ENCODE measurements at places on chromosomes 4 and X. TPM values are rescaled to one million over a fixed set of nuclear protein-coding genes. Genes with fewer than 3 reads are reported as not detected.

Gene WDR17
- 1.5 TPM for total RNA-seq

Gene GABRQ
- total RNA-seq = not detected

Gene TRIM61
- 2.6 TPM for total RNA-seq

Gene RHOXF2B
- total RNA-seq = not detected

Gene ZFX
- total RNA-seq = 75.1 TPM

Gene ARSJ
- total RNA-seq = 0.11 TPM

Gene TRAM1L1
- not detected for total RNA-seq

Gene SHROOM4
- total RNA-seq = not detected

DNA sequence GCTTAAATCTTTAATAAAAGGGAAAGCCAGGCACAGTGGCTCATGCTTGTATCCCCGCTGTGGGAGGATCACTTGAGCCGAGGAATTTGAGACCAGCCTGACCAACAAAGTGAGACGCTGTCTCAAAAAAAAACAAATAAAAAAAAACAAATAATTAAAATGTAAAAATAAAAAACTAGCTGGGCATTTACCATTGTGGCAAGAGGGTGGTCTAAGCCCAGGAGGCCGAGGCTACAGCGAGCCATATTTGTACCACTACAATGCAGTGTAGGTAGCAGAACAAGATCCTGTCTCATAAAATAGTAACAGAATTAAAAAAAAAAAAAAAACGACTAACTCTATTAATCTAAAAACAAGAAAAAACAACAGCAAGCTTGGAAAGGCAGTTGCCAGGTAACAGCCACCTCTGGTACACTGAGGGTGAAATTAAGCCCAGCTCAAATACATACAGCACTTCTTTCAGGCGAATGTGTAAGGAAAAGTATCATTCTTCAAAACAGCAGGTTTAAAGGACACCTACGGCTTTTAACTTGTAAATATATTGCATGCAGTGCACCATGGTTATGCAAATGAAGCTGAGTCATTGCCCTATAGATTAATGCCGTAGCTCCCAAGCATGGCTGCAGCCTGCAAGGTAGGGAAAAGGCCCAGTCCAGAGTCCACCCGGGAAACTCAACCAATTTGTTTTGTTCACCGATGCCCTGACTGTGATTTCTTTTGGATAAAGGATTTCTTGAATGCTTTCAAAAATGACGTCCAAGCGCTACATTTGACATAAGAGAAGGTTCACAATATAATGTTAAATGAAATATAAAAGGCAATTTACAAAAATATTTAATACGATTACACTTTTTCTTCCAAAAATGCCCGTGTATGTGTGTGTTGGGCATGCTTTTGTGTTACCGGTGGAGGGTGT is 14.5 kb upstream of the TXLNG start:
- H3K36me3 ChIP-seq = no peaks in the 10 kb centered on the region
- H3K4me1 ChIP-seq = no peaks in the 10 kb centered on the region
- H3K27ac ChIP-seq = no peak overlapping the region
- H3K4me3 ChIP-seq = no peak overlapping the region

- no peak overlapping the region for H3K27ac ChIP-seq
- DNase-seq = no peak
- no peaks in the 10 kb centered on the region for H3K27me3 ChIP-seq
- no peaks in the 10 kb centered on the region for H3K4me1 ChIP-seq
- peaks cover 27% of the 10 kb centered on the region for H3K36me3 ChIP-seq
Measured at GRCh38 chr4:13455411-13455810, 28.7 kb downstream of the RAB28 start.

DNA sequence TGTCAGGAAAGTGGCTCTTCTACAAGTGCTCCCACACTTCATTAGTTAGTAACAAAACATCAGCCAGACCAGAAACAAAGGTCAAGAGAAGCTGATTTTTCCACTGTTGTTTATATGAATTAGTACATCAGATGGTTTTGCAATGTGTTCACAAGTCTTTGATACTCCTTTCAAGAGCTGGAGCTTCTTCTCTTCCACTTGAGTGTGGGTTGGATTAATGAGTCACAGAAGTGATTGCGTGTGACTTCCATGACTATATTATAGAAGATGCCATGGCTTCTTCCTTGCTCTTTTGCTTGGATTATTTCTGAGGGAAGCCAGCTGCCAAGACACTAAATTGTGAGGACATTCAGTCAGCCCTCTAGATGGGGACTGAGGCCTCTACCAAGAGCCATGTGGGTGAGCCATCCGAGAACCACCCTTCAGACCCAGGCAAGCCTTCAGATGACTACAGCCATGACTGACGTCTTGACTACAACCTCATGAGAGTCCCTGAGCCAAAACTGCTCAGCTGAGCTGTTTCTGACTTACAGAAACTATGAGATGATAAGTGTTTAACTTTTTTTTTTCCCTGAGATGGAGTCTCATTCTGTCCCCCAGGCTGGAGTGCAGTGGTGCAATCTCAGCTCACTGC is 18.1 kb downstream of the SOWAHB start:
- no peak overlapping the region for H3K27ac ChIP-seq
- no peak for DNase-seq
- H3K36me3 ChIP-seq = no peaks in the 10 kb centered on the region
- peaks cover 18% of the 10 kb centered on the region for H3K27me3 ChIP-seq
- no peaks in the 10 kb centered on the region for H3K4me1 ChIP-seq

- H3K27ac ChIP-seq = no peak overlapping the region
- H3K36me3 ChIP-seq = no peaks in the 10 kb centered on the region
- H3K4me3 ChIP-seq = no peak overlapping the region
- no peaks in the 10 kb centered on the region for H3K27me3 ChIP-seq
- DNase-seq = no peak
Measured at GRCh38 chr4:141425124-141425523, 204.4 kb downstream of the ZNF330 start.

DNA sequence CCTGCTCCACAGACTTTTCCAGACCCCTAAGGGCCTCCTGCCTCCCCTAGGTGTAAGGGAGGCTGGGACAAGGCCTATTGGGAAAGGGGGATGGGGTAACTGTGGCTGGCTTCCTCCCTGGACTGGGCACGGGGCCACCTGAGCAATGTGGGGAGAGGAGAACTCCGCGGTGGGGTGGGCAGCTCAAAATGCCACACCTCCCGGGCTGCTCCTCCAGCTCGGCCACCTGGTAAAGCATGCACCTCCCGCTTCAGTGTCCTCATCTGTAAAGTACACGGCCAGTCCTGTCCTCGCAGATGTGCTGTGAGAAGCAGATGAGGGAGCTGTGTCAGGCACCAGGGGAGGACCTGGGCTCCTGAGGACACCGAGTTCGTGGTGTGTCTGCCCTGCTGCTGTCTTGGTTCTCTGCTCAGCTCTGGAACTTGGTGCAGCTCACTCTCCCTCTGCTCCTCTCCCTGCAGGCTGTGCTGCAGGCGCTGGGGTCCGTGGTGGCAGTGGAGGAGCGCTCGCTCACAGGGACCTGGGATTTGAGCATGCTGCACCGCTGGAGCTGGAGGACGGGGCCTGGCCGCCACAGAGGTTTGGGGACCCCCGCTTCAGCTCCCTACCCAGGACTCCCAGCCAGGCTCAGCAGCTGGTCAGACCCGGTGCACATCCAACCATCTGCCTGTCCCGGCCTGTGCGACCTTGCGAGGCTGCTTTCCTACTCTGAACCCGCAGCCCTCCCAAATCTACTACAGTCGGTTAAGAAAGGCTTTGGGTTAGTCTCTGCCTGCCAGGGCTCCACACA is 20.8 kb upstream of the MRFAP1 start:
- no peaks in the 10 kb centered on the region for H3K27me3 ChIP-seq
- H3K4me3 ChIP-seq = no peak overlapping the region
- H3K36me3 ChIP-seq = peaks cover 41% of the 10 kb centered on the region
- H3K4me1 ChIP-seq = no peaks in the 10 kb centered on the region
- H3K27ac ChIP-seq = no peak overlapping the region

DNA sequence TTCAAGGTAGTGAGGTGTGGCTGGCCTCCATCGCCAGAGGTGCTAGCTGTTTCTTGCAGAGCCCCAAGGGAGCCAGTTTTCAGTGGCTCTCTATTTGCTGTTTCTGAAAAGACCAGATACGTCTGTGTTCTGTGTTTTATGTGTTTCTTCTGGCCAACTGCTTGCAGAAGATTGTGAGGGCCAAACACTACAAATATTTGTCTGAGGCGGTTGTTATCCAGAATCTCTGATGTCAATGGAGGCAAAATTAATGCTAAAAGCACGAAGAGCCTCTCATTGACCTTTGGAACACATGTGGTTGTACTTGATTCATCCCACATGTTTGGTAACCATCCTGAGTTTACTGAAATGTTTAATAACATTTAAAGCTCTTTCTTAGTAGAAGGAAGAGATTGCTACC is 113.9 kb downstream of the CT47B1 start:
- DNase-seq = no peak
- no peaks in the 10 kb centered on the region for H3K27me3 ChIP-seq
- H3K4me1 ChIP-seq = peaks cover 15% of the 10 kb centered on the region
- no peak overlapping the region for H3K27ac ChIP-seq
- no peaks in the 10 kb centered on the region for H3K36me3 ChIP-seq
- no peak overlapping the region for H3K4me3 ChIP-seq

DNA sequence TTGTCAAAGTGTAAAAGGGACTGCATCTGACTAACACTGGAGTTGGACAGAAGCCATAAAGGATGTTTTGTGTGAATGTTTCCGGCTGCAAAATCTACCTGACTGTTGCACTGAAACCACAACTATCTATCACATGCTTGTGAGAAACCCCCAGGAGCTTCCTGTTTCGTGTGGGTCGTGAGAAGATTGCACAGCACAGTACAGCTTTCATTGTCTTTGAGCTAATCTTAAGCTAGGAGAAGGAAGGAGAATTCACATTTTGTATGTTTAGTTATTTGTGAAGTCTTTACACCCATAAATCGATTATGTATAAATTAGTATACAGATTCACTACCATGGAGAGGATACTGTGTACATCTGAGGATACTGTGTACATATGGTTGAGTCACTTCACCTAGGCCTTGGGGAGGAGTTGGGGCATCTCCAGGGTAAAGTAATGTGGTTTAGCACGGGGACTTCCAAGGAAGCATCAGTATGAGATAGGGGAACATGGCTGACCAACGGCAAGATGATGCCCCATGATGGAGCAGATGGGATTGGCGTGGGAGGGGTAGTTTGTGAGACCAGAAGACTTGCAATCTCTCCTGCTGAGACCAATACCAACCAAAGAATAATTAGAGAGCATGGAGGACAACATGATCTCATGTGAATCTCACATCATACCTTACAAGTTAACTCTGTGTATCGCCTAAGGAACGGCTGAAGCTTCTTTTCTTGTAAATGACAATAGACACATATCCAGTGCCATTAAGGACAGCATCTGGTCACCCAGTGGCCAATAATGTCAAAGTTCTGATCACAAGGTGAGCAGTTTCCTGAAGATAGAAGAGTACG is 43.1 kb upstream of the FAM9C start:
- H3K27me3 ChIP-seq = no peaks in the 10 kb centered on the region
- H3K27ac ChIP-seq = peak overlapping the region; percentile 97
- peaks cover 2% of the 10 kb centered on the region for H3K36me3 ChIP-seq
- peaks cover 83% of the 10 kb centered on the region for H3K4me1 ChIP-seq

GRCh38 chr4:182325397-182325796 is 82.2 kb downstream of the TENM3 start:
- no peaks in the 10 kb centered on the region for H3K4me1 ChIP-seq
- no peak overlapping the region for H3K27ac ChIP-seq
- no peak for DNase-seq
- no peak overlapping the region for H3K4me3 ChIP-seq
- H3K36me3 ChIP-seq = peaks cover 2% of the 10 kb centered on the region
- peaks cover 2% of the 10 kb centered on the region for H3K27me3 ChIP-seq

DNA sequence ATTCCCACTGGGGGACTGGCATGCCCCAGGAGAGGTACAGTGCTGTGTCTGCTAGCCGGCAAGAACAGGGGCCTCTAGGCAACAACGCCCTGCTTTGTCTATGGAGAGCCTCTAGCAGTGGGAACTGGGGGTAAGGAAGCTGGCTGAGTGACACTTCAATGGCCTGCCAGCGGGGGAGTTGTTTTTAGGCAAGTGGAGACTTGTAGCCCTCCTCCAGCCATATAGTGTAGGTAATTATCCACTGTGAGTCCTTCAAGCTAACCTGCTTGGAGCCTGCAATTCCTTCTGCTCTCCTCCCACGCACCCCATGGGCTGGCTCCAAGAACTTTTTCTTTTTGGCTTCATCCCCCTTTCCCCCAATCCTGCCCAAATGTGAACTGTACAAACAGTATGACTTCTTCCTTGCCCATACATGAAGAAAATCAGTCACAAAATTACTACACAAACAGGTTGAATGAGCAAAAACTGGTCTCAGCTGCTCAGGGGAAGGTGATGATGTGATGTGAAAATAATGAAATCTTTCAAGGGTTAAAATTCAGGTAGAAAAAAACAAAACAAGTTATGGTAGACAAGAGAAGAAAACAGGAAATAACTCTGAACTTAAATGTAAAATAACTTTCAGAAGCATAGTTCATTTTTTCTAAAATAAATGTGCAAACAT is 33.1 kb downstream of the LEF1 start:
- peak overlapping the region; percentile 93 for H3K27ac ChIP-seq
- peak overlapping the region; percentile 83 for H3K4me3 ChIP-seq
- peaks cover 87% of the 10 kb centered on the region for H3K4me1 ChIP-seq
- no peak for DNase-seq

DNA sequence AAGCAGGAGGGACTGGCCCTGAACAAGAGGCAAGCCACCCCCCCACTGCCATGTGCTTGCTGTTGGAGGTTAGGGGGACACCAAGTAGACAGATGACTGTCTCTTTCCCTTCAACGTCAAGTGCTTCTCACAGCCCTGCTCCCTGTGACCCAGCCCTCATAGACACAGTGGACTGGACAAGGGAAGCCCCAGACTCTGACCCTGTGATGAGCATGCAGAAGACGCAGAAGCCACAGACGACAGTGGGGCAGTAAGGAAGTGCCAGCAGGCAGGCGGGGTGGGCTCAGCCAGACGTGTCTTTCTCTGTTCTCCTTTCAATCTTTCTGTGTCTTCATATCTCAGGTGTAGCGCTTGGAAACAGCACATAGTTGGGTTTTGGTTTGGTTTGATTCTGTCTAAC is 2.4 kb upstream of the L1CAM start:
- H3K27me3 ChIP-seq = peaks cover 2% of the 10 kb centered on the region
- H3K36me3 ChIP-seq = no peaks in the 10 kb centered on the region
- H3K4me1 ChIP-seq = peaks cover 11% of the 10 kb centered on the region

- H3K4me1 ChIP-seq = peaks cover 51% of the 10 kb centered on the region
- no peak for DNase-seq
Measured at GRCh38 chr4:104494822-104495559, at the start of gene CXXC4. TSS of gene CXXC4 (minus strand) at chr4:104494894. CDS start at chr4:104491802, 3,092 bp downstream.

- no peak overlapping the region for H3K4me3 ChIP-seq
- H3K36me3 ChIP-seq = no peaks in the 10 kb centered on the region
- H3K27ac ChIP-seq = no peak overlapping the region
Measured at GRCh38 chr4:90071289-90072235, 55.6 kb upstream of the CCSER1 start.

All from naive thymus-derived CD8-positive, alpha-beta T cell (primary cell).